ENCODE measurements at places on chromosomes 2 and 18.

DNA sequence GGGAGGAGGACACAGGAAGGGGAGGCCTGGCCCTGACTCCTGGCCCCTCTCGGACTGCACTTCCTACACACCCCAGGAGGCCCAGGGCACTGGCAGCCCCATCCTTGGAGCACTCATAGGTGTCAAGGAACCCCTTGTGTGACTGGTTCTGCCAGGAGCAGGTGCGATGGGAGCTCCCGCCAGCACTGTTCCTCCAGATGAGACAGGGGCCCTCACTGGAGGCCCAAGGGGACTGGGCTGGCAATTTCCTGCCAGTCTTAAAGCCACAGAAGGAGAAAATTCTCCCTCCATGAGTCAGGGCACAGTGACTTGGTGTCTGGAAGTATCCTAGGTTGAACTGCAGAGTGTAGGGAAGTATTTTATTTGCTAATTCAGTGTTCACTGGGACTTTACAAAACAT lies 42.8 kb upstream of the MAL start:
- H3K27ac ChIP-seq = no peak overlapping the region
- no peaks in the 10 kb centered on the region for H3K4me1 ChIP-seq
- H3K4me3 ChIP-seq = no peak overlapping the region
- H3K27me3 ChIP-seq = no peaks in the 10 kb centered on the region
- DNase-seq = no peak

GRCh38 chr2:21288739-21289520 lies 165.2 kb downstream of the TDRD15 start:
- no peaks in the 10 kb centered on the region for H3K27me3 ChIP-seq
- peak overlapping the region; percentile 37 for H3K27ac ChIP-seq
- no peak for DNase-seq
- no peaks in the 10 kb centered on the region for H3K36me3 ChIP-seq
- H3K4me3 ChIP-seq = no peak overlapping the region

DNA sequence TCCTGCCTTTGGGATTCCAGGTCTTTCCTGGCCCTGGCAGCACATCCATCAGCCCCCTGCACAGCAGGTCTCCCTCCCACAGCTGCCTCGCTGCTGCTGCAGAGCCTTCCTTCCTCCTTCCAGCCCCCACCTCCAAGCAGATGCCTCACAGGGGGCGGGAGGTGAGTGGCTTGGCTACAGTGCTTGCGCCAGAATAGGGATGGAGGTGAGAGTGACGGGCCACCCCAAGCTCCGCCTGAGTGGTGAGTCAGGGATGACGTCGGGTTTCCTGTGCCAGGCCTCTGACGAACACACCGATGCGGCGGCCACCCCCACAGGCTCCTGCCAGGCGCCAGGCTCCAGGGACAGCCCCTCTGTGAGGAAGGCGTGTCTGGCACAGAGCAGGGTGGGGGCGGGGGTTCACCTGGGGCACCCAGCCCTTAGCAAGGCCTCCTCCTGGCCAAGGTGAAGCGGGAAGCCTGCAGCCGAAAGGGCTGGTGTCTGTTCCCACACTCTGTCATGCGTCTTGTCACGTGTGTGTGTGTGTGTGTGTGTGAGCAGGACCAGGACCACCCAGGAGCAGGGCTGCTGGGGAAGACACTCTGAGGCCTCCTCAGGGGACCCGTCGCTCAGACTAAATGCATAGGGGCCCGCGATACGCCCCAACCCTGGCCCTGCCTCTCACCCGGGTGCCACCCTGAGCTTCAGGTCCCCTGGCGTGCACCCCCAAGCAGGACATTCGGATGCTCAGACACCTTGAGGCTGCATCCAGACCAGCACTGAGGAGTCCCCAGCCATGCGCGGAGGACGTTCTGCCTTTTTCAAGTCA lies 3.4 kb upstream of the DUSP2 start:
- no peak overlapping the region for H3K27ac ChIP-seq
- no peak overlapping the region for H3K4me3 ChIP-seq
- H3K27me3 ChIP-seq = no peaks in the 10 kb centered on the region
- DNase-seq = peak; percentile 61
- no peaks in the 10 kb centered on the region for H3K4me1 ChIP-seq

DNA sequence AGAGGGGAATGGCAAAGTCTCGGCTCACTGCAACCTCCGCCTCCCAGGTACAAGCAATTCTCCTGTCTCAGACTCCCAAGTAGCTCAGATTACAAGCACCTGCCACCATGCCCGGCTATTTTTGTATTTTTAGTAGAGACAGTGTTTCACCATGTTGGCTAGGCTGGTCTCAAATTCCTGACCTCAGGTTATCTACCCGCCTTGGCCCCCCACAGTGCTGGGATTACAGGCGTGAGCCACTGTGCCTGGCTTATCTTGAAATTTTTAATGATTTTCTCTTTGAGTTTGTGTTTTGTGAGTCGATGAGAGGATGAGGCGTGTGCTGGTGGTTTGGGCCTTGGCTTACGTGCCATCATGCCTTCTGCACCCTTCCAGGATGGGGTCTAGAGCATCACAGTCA lies 101.3 kb upstream of the ST3GAL5 start:
- H3K27ac ChIP-seq = peak overlapping the region; percentile 86
- H3K4me3 ChIP-seq = no peak overlapping the region
- no peaks in the 10 kb centered on the region for H3K36me3 ChIP-seq
- H3K27me3 ChIP-seq = no peaks in the 10 kb centered on the region
- no peaks in the 10 kb centered on the region for H3K4me1 ChIP-seq
- no peak for DNase-seq
